ENCODE measurements at places on chromosomes 7 and 10.

- no peak for DNase-seq
Observed at GRCh38 chr10:11249808-11250195, 232.1 kb downstream of the CELF2 start.

GRCh38 chr7:150375662-150376521 lies 3.2 kb upstream of the ZNF775 start:
- peak; percentile 64 for DNase-seq

- DNase-seq, result no peak
Observed at GRCh38 chr10:118596426-118597124, 1.1 kb upstream of the PRLHR start.

DNA sequence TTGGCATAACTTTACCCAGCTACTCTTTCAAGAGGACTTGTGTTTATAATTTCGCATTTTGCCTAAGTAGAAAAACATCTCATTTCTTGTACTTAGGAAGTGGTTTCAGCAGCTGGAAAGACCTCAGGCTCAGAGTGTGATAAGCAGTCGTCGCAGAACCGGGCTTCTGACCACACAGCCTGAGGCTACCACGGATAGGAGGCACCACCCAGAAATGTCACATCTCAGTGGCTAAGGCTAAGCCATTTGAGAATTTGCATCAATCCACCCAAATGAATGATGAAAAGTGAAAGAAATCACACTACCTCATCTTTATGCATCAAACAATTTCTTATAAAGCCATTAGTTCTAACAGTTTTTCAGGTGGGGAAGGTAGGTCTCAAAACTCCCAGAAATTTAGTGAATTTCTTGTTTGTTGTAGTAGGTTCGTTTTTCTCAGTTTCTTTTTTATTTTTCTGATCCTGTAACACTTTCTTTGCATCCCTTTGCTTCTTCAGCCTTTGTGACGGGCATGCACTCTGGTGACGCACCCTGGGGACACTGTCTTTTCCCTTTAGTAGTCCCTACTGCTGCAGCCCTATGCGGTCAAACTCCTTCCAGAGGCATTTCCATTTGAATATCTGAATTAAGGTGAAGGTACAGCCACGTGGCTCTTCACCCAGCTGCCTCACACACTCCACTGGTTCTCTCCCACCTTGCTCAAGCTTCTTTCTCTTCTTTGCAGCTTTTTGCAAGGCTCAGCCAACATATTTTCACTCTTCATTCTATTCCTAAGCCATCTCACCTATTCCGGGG lies 68.5 kb downstream of the MAP3K8 start:
- no peak for DNase-seq

- no peak for DNase-seq
Observed at GRCh38 chr7:120273476-120273975, 551 bp downstream of the KCND2 start.

DNA sequence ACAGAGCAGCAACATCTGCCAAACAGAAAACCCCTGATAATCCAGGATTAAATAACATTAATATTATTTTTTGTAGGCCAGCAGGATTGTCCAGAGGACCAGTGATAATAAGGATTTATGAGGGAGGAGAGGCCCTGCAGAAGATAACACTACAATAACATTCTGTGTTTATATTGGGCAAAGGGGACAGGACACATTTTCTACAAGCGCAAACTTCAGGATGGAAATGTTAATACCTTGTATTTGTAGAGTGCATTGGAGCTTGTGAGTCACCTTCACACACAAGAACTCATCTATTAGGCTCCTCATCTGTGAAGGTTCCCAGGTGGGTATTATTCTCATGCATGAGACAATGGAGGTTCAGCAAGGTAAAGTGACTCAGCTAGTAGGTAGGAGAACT lies 51.0 kb downstream of the BAMBI start:
- DNase-seq, result no peak

DNA sequence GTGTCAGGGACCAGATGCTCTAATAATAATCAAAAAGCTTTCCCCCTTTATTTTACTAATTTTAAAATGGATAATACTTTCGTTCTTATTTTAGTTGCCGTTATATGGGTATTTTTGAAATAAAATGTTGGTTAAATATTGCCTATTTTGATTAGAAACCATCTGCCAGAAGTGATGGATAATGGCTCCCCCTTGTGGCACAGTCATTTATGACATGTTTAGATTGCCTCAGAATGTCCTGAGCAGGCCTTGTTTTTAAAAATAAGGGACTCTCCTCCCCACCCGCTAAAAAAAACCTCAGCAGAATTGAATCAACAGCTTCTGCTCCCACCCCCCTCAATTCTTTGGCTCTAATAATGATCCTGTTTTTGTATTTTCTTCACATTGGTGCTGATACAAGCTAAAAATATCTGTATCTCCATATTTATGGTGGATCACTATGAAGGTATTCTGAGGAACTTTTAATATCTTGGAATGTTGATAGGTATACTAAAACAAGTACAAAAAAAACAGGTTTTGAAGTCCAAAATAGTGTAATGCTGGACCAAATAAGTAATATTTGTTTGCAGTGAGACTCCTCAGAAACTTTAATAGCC lies 38.8 kb downstream of the TMEM60 start:
- peak; percentile 82 for DNase-seq

DNA sequence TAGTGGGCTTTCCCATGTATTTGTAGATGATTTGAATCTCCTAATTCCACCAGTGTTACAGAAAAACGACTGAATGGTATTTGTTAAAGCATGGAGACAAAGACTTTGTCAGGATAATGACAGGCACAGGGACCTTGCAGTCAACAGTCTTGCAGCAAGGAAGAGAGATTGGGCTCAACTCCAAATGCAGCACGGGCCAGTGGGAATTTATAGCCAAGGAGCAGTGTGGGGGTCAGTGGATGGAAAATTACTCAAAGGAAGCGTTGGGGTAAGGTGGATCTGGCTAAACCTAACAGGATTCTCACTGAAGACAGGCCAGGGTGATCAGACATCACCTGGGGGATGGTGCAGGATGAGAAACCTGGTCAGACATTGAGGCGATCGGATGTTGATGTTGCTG lies 24.3 kb downstream of the CPVL start:
- DNase-seq, result no peak
